SJCRH30 (cell line): ENCODE measurements at places on chromosomes 3 and 15.

- H3K27me3 ChIP-seq: no peaks in the 10 kb centered on the region
- no peaks in the 10 kb centered on the region for H3K4me1 ChIP-seq
Observed at GRCh38 chr3:140114789-140115080, 179.8 kb downstream of the CLSTN2 start.

DNA sequence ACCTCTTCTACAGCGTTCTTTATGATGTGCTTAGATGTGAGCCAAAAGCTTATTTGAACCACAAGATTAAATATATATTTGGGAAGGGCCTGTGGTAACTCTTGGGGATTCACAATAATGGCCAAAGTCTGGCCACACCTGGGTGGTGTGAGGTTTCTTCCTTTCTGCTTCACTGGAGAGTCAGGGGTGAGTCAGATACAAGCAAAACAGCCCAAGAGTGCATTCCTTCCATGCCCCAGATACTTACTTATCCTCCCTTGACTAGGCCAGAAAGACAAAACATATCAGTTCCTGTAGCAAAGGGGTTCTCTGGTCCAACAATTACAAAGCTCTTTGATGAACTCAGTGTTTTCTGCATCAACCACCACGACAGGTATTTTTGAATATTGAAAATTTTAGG lies 941 bp downstream of the ZBED2 start:
- no peak for DNase-seq
- H3K36me3 ChIP-seq: no peaks in the 10 kb centered on the region; the same call in 1 of the 2 replicates
- no peak overlapping the region for H3K4me3 ChIP-seq
- no peaks in the 10 kb centered on the region for H3K4me1 ChIP-seq

DNA sequence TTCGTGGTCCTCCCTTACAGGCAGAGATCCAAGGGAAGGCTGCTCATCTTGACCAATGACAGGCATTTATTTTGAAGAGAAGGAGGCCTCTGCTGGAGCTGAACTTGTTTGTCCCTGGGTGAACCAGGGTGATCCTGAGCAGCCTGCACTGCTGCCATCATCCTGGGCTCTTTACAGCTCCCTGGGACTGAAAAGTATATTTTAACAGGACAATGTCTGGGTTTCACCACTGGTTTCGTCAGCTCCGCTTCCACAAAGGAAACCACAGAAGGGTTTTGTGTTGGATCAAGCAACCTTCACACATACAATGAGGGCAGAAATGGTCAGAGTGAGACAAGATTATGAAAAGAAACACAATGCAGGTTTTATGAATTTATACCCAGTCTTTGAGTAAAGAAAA lies 400.7 kb upstream of the TPM1 start:
- peak; percentile 12 for DNase-seq
- peaks cover 30% of the 10 kb centered on the region for H3K4me1 ChIP-seq
- H3K27me3 ChIP-seq: no peaks in the 10 kb centered on the region
- no peak overlapping the region for H3K27ac ChIP-seq
- no peak overlapping the region for H3K4me3 ChIP-seq

- H3K27ac ChIP-seq: no peak overlapping the region
- no peaks in the 10 kb centered on the region for H3K36me3 ChIP-seq
- H3K4me1 ChIP-seq: no peaks in the 10 kb centered on the region; the same call in 1 of the 2 replicates
- no peaks in the 10 kb centered on the region for H3K27me3 ChIP-seq
- no peak for DNase-seq
Observed at GRCh38 chr3:143218166-143218835, 98.7 kb downstream of the CHST2 start.

GRCh38 chr3:7733933-7734332 lies 767.7 kb upstream of the LMCD1 start:
- no peaks in the 10 kb centered on the region for H3K36me3 ChIP-seq
- DNase-seq: no peak
- no peak overlapping the region for H3K4me3 ChIP-seq
- no peaks in the 10 kb centered on the region for H3K4me1 ChIP-seq
- no peak overlapping the region for H3K27ac ChIP-seq

- no peak overlapping the region for H3K27ac ChIP-seq
- no peak overlapping the region for H3K4me3 ChIP-seq
- no peaks in the 10 kb centered on the region for H3K36me3 ChIP-seq
- no peaks in the 10 kb centered on the region for H3K4me1 ChIP-seq
Observed at GRCh38 chr3:130014526-130014925, 40.0 kb downstream of the TRH start.

DNA sequence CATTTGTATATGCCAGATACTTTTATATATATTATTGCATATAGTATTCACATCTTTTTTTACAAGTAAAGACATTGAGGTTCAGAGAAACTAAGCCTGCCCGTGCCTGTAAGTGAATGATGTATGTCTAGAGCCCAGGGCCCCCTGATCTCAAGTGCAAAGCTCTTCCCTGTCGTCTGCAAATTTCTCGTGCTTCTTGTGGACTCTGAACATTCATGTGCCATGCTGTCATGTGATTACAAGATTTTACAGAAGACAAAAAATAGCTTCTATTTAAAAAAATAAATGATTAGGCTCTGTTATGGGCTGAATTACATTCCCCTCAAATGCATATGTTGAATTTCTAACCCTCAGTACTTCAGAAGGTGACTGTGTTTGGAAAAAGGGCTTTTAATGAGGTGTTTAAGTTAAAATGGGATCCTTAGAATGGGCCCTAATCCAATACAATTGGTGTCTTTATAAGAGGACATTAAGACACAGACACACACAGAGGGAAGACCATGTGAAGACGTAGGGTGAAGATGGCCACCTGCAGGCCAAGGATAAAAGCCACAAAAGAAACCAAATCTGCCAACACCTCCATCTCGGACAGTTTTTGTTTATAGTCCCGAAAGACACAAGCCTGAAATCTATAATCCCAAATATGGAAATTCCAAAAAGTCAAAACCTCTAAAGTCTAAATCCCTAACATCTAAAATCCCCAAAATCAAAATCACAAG lies 3.9 kb upstream of the MASP1 start:
- H3K27me3 ChIP-seq: no peaks in the 10 kb centered on the region
- no peaks in the 10 kb centered on the region for H3K4me1 ChIP-seq
- H3K27ac ChIP-seq: no peak overlapping the region
- no peak overlapping the region for H3K4me3 ChIP-seq
- DNase-seq: no peak
